ENCODE measurements at places on chromosomes 5 and 9.

DNA sequence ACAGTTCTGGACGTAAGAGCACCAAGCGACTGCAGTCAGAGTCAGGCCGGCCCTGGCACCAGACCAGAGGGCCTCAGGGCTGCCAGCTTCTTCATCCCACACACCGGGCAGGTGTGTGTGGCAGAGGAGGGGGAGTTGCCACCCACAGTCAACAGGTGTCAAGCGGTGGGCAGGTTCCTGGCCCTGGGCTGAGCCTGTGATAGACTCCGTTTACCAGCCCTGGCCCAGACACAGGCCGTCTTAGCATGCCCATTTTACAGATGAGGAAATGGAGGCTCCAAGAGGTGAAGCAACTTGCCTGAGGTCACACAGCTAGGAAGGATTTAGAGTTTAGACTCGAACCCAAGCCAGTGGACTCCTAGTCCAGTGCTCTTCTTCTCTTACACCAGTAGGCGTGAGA, 71.8 kb downstream of the HMCN2 start:
- DNase-seq, result no peak

GRCh38 chr9:75930730-75931321, 40.4 kb downstream of the PCSK5 start:
- no peak for DNase-seq

DNA sequence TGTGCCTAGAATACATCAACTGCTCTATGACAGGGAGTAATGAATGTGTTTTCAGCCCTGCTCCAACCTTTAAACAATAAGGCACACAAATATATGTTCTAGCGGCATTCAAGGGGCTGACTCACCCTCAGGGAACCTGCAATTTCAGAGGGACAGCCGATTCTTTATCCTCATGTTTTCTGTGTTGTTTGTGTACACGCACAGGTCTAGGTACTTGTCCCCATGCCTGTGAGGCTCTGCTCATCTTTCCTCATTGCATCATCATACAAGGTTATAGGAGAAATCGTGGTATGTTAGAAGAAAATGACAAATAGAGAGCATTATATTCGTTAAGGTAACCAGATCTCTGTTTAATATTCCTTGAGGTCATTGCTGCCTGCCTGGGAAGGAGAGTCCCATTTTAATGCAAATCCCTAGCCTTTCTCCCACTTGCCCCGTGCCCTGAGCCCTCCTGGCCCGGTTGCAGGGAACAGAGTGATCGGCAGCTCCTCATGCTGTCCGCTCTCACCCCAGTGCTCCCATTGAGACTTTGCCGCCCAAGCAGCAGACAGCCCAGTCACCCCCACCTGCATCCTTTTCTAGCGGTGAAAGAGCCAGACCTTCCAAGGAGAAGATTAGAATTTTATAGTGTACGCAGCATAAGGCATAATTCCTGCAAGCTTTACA, 14.6 kb downstream of the MAP1B start:
- no peak for DNase-seq

DNA sequence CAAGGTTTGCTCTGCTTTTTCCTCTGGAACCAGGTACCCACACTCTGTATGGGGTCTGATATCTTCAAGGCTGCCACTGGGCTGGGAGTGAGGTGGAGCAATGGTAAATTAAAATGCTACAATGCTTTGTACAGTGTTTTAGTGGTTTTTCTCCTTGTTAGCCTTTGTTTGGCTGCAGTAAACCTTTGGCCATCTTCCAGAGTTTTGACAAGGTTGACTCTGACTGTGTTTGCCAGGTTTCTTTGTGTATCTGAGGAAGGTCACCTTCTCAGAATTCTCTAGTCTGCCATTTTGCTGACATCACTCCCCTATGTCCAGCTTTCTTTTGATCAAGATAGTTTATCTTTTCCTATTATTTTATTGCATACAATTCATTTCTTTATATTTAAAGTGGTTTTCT, 11.2 kb downstream of the SPATA31D1 start:
- no peak for DNase-seq

- DNase-seq, result no peak
Measured at GRCh38 chr5:151632941-151633340, 41.8 kb upstream of the FAT2 start.

DNA sequence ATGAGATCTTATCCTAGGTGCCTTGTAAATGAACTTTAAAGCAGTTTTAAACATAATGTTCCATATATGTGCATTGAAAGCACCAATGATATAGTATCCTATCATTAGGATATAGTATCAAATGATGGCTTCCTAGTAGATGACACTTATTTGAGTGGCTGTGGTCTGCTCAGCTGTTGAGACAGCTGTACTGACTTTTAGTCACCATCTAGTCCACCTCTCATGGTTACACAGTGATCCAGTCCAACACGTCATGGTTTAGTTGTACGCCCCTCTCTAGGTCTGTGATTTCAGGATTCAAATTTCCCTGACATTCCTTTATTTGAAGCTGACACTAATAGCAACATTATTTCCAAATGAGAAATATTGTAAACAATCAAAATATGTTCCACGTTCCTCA, 127.3 kb upstream of the TUT7 start:
- DNase-seq, result no peak

- no peak for DNase-seq
Measured at GRCh38 chr5:154712518-154713437, 42.4 kb upstream of the LARP1 start.

GRCh38 chr9:135244271-135245221, 157.1 kb downstream of the OLFM1 start:
- no peak for DNase-seq

DNA sequence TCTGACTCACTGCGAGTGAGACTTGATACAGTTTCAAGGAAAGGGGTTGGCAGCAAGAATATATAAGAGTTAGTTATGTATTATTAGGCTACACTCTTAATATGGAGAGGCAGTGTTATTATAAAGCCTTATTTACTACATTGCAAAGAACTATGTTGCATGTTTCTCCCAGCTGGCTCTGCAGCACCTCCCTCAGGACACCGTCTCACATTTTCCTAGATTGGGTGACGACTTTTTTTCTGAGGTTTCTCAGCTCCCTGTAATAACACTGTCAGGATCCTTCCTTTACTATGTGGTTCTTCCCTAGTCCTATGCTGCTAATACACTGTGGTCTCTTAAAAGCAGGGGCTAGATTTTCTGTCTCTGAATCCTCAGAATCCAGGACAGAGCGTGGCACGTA, 153.7 kb downstream of the INSYN2B start:
- DNase-seq, result peak; percentile 33

DNA sequence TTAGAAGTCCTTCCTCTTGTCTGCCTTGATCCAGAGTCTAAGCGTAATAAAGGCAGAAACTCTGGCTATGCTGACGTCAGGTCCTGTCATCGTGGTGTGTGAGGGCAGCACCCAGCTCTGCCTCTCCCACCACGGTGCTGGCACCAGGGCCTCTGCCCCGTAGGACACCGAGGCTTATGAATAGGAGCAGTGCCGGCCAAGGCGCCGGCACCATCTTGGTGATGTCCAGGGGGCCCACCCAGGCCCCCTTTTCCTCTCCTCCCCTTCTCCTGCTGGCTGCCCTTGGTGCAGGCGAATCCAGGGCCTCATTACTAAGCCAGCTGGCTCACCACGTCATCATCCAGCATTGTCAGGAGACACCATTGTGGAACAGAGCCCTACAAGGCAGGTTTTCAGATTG, 252.3 kb downstream of the FANCC start:
- no peak for DNase-seq

- DNase-seq, result peak; percentile 44
Measured at GRCh38 chr5:126492939-126493338, 69.7 kb downstream of the GRAMD2B start.

GRCh38 chr9:119853126-119853525, 483.9 kb upstream of the BRINP1 start:
- DNase-seq, result no peak

DNA sequence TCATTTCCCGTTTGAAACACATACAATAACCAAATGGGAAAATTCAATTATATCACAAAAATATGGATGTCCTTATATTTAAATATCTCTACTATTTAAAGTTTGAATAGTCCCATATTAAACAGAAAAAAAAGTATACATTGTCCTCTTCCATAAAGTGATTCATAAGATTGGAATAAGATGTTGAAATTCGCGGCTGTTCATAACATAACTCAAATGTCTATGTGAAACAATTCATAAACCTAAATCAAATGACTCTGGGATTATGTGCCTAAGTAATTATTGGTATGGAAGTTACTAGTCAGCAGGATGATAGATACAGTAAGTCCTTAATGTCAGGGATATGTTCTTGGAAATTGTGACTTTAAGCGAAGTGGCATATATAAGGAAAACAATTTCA, 3.9 kb upstream of the EFNA5 start:
- peak; percentile 46 for DNase-seq

GRCh38 chr9:116152941-116153764, 438 bp upstream of the PAPPA start:
- peak; percentile 94 for DNase-seq

DNA sequence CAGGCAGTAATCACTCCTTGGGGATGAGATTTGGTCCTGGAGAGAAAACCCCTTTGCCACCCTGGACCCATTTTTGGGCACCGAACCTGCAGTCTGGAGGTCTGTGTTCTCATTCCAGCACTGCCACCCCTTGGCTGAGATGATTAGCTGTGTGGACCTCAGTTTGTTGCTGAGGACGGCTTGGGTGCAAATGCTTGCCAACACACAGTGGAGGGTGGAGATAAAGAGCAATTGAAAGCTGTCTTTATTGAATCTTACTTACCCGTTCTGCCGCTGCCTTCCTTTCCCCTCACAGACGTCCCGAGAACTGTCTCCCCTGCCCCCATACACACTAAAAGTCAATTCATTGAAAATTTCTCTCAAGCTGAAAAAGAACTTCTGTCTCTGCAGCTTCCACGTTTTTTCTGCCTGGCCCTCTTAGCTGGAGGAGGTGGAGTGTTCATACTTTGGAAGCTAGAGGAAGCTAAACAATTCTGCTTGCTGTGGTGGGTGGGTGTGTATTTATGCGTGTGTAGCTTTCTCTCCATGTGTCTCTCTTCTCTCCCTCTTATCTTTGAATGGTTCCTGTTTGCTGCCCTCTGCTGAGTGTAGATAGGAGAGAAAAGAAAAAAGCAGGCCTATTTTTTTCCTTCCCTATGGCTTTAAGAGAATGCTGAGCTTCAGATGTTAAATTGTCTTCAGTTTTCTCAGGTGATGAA, 6.6 kb downstream of the GALNT10 start:
- DNase-seq, result peak; percentile 72

DNA sequence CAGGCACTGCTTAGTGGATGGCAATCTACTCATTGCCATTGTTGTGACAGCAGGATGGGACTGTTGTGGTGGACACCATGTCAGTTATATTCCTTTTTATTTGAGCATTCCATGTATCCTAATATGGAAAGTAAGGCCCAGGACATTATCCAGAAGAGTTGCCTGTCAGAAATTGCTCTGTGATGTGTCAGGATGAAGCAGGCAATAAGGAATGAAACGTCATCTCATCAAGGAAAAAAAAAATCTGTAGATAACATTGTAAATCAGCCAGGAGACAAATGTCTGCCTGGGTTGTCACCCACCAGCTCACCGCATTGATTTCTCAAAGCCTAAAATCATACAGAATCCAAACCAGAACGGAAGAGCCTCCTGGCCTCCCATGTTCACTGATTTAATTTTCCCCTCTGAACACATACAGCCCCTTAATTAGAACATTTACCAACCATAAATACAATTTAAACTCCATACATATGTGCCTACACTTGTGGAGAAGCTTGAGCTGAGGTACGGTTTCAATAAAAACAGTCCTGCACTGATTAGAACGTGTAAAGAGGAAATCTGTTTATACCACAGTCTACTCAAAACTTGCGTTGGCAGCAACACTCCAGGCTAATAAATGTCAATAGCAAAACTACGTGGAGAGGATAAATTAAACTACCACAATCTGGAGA, 73.9 kb downstream of the FOXD1 start:
- peak; percentile 73 for DNase-seq

- DNase-seq, result peak; percentile 82
Measured at GRCh38 chr5:83430130-83431010, 41.2 kb upstream of the VCAN start.

DNA sequence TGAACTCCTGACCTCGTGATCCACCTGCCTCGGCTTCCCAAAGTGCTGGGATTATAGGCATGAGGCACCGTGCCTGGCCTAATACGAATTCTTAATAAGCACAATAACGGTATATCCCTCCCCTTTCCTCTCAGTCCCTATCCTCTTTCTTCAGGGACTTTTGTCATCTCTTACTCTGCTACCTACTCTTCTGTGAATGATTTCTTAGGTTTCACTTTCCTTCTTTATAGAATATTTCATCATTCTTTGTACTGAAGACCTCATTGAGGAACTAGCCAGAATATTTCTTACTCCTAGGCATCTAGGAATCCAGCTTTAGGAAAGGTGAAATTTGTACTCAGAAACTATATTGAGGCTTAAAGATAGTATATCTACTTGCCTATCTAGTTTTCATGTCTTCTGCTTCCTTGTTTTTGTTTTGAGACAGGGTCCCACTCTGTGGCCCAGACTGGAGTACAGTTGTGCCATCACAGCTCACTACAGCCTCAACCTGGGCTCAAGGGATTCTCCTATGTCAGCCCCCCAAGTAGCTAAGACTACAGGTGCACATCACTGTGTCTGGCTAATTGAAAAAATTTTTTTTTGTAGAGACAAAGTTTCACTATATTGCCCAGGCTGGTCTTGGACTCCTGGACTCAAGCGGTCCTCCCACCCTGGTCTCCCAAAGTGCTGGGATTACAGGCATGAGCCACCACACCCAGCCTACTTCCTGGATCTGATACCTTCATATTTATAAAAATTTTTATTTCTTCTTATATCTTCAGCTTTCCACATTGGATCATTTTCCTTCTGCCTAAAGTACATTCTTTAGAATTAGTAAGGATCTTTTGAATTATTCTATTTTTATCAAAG, 69.7 kb downstream of the GPBP1 start:
- DNase-seq, result no peak

GRCh38 chr5:155649666-155650065, 636.1 kb downstream of the KIF4B start:
- DNase-seq, result no peak

GRCh38 chr5:58064801-58065200, 395.1 kb downstream of the PLK2 start:
- DNase-seq, result no peak

DNA sequence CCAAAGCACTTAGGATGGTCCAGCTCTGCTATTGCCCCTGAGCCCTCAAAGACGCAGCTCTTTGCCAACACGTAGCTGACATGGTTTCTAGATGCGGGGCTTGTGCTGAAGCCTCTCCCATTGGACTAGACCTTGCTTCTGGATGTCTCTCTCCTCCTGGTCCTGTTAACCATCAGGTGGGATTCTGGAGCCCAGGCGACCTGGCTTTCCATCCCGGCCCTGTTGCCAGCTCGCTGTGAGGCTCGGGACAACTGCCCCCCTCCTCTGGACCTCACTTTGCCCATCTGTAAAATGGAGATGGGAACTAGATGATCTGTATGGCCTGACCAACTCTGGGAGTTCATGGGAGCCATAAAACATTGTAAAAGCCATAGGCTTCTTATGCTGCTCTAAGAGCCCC, 4.0 kb downstream of the DBH start:
- no peak for DNase-seq

- no peak for DNase-seq
Measured at GRCh38 chr9:72551306-72551705, 29.9 kb downstream of the TMC1 start.

GRCh38 chr9:21710548-21711191, 91.8 kb upstream of the MTAP start:
- DNase-seq, result peak; percentile 20
